ENCODE measurements at places on chromosomes 2 and 18.

DNA sequence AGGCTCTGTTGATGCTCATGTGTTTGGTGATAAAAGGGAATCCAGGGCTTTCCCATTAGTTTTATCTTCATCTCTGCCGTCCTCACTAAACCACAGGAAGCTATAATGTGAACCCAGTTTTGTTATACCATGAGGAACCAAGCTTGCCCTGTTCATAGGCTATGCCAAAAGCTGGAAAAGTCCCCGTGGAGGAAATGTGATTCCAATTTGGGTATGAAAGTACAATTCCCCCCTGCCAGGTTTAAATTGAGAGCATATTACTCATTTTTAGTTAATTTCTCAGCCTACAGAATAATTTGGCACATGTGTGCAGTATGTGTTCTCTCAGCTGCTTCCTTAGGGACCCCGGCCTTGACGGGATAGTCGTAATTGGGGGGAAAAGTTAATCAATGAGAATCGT, 327.4 kb downstream of the RND3 start:
- no peak for DNase-seq

GRCh38 chr2:54556621-54557121, 100.5 kb downstream of the SPTBN1 start:
- no peak for DNase-seq

DNA sequence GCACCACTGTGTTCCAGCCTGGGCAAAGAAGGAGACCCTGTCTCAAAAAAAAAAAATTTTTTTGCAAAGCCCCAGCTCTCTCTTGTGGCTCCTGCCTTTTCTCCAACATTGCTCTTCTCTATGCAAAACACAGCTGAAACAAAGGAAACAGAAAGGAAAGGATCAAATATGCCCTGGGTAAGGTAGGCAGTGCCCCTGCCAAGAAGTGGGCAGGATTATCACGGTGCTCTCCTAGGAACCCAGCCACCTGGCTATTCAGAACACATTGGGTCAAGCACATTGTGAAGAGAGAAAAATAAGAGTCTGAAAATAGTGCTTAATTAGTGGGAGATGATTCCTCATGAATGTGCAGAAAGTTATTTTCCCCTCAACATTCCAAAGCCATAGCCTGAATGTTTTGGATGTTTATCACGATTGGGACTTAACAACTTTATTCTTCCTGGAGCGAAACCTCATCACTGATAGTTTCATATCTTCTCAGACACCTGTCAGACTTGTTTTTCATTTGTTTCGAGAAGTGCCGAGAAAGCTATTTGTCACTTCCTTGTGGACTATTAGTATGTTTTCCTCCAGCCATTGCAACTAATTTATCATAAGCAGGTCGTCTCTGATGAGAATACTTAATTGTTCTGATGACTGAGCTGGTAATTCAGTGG, 42.7 kb upstream of the RPL31 start:
- no peak for DNase-seq

DNA sequence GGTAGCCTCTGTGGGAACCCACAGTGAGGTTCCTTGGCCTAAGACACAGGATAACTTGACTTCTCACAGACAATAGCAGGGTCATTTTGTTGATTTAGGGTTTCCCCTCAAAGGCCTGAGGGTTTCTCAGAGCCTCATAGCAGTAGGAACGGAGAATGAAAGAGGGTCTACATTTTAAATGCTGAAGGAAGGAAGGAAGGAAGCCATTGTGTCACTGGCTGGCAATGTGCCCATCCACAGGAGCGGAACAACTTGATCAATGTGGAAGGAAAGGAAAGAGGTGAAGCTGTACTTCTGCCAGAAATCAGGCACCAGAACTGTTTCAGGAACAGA, 5.1 kb downstream of the IL1B start:
- no peak for DNase-seq

GRCh38 chr2:179265082-179265510, 464 bp upstream of the SESTD1 start:
- DNase-seq, result no peak
